Central memory CD4-positive, alpha-beta T cell (primary cell): ENCODE measurements at places on chromosomes 12 and 14.

DNA sequence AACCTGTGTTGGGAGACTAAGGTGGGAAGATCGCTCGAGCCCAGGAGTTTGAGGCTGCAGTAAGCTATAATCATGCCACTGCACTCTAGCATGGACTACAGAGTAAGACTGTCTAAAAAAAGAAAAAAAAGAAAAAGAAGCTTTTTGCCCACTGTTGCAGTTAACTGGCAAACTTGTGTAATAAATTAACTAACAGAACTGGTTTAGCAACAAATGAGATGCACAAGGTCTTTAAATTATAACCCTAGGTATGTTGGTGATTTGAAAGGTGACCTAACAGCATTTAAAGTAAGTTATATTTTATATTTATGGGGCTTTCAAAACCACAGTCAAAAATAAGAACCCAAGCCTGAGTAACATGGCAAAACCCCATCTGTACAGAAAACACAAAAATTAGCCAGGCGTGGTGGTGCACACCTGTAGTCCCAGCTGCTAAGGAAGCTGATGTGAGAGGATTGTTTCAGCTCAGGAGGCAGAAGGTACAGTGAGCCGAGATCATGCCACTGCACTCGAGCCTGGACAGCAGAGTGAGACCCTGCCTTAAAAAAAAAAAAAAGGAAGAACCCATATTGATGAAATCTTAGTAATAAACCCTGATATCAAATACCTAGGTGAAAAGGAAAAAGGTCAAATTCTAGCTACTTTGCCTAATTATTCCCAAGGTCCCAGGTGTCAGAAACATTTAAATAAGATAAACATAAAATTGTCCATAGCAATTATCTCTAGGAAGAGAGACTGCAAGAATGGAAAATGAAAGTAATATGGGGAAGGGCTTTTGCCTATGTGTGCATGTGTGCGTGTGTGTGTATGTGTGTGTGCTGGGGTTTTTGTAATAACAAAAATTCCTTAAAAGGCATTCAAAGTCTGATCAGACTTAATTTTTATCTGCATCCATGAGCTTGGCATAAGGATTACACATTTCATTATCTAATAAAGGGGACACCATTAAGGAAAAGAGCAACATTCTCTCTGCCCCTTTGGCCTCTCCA is 15.4 kb downstream of the SYNE2 start:
- DNase-seq = peak; percentile 48

DNA sequence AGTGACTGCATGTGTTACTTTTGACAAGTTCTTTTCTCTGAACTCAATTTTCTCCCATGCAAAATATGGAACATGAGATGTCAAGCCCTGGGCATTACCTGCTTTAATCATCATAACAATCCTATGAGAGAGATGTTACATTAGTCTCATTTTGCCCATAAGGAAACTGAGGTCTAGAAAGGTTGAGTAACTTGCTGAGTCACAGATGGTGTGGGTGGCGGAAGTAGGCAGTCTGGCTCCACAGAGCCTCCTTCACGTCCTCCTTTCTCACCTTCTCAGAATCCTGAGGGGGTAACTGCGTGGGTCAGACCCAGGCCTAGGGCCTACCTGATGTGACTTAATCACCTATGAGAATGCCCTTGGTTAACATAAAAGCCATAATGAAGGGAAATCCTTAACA is 50.7 kb downstream of the TMTC1 start:
- no peak for DNase-seq

- DNase-seq = no peak
Observed at GRCh38 chr12:20053782-20054181, 314.6 kb upstream of the PDE3A start.

GRCh38 chr14:50348933-50349332 is 36.8 kb downstream of the DMAC2L start:
- no peak for DNase-seq

GRCh38 chr12:22268406-22268805 is 66.1 kb downstream of the ST8SIA1 start:
- DNase-seq = no peak

- DNase-seq = no peak
Observed at GRCh38 chr12:68261896-68262295, 8.5 kb upstream of the IL22 start.

DNA sequence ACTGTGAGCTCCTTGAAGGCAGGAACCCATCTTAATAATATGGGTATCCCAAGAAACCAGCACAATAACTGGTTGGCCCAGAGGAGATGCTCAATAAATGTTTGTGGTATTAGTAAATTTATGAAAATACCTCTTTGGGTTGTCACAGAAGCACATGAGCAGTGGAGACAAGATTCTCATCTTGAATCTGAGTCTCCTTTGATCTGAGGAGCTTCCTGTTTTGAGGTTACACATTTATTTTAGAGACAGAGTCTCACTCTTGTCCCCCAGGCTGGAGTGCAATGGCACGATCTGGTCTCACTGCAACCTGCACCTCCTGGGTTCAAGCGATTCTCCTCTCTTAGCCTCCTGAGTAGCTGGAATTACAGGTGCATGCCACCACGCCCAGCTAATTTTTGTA is 247.4 kb downstream of the NRXN3 start:
- DNase-seq = no peak

- no peak for DNase-seq
Observed at GRCh38 chr12:49364989-49365388, 2.3 kb upstream of the SPATS2 start.

DNA sequence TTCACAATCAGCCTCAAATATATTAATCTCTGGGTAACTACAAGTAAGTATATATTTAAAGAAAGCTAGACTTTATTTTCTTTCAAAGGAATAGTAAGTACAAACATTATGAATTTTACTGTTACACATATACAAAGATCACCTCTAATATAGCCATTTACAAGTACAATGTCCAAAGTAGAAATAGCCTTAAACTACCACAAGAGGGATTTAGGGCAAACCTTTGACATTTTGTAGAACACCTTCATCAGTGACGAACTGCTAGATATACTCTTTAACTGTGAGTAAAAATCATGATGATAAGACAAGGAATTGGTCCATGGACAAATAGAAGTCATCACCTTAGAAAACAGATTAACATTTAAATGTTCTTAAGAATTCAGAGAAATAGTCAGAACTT is 69.8 kb downstream of the CNTN1 start:
- no peak for DNase-seq

DNA sequence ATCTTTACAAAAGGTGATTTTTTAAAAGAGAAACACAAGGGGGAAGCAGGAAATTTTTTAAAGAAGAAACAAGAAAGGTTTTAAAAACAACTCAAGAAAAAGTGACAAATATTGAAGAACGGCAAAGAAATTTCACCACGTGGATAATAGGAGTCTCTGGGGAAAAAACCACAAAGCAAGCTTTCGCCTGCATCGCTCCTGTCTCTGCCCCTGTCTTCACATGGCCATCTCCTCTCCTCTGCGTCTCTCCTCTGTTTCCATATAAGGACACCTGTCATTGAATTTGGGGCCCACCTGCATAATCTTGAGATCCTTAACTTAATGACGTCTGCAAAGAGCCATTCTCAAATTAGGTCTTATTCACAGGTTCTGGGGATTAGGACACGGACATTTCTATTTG is 175.8 kb downstream of the ETV6 start:
- DNase-seq = no peak

GRCh38 chr14:91127401-91127801 is 13.5 kb downstream of the DGLUCY start:
- no peak for DNase-seq

DNA sequence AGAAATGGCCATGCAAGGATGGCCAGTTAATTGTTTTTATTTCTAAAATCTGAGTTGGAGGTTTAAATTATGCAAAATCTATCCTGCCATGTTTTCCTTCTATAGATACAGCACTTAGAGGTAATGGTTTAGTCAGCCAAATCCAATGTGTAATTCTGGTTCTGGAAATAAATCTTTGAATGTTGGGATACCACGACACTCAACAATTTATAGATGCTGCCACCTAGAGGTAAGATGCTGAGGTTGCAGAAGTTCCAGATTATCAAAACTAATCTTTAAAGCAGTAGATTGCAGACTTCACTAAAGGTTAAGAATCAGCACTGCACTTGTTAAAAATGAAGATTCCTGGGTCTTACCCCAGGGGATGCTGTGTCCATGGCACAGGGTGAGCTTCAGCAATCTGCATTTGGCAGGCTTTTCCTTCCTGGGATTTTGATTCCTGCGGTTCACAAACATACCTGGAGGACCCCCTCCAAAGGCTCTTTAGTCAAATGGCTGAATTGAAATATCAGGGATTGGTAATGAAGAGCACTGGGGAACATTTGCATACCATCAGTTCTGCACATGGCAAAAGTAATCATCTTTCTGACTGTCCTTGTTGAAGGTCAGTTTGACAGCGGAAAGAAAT is 53.4 kb upstream of the ANO4 start:
- no peak for DNase-seq

DNA sequence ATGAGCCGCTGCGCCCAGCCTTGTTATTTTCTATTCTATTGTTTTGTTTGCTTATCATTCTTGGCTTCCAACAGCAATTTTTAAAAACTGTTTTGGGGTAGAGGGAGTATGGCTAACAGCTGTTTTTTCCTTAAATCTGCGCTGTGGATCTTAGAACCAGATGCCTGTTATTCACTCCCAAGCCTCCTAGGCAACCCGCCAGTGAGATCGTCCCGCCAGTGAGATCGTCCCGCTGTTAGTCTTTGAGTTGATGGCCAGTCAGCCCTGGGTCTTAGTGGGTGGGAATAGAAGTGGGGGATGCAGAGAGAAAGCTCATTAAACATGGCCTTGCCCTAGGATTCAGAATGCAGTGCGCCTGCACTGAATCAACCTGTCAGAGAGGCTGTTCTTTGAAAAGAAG is 67.3 kb upstream of the BICD1 start:
- no peak for DNase-seq

GRCh38 chr14:23352506-23353432 is at the start of gene SLC22A17:
TSS of gene SLC22A17 (minus strand) at chr14:23352887.
- peak; percentile 59 for DNase-seq

- no peak for DNase-seq
Observed at GRCh38 chr12:47111392-47111778, 31.6 kb upstream of the AMIGO2 start.

DNA sequence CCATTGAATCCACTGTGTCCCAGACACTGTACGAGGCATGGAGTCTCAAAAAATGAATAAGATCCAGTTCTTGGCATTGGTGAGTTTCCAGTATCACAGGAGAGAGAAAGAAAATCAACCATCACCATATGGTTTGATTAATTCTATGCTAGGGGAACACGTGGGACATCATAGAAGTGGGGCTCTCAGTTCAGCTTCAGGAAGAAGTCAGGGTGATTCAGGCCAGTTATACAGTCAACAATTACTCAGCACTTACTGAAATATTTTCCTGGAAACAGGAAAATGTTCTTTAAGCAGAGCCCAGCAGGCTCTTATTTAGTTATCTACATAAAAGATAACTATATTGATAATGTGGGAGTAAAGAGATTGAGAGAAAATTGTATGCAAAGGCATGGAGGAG is 407.2 kb downstream of the NOVA1 start:
- no peak for DNase-seq

GRCh38 chr12:79685068-79685467 is 5.7 kb downstream of the PAWR start:
- no peak for DNase-seq

GRCh38 chr14:64692986-64693809 is 11.0 kb upstream of the PLEKHG3 start:
- DNase-seq = no peak

DNA sequence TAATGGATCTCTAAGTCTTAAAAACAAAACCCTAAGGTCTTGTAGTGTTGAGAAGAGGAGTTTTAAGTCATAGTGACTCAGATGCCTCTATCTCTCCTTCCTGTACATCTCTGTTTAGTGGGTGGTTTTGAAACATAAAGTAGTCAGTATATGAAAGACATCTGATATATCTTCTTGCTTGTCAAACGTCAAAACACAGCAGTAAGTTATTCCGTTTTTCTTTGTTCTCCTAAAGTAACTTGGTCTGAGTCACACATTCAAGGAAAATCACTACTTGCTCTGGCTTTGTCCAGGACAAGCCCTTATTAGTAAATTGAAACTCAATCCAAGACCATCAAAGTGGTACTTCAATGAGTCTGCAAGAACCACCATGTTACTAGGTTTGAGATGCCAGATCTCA is 1172.5 kb downstream of the BCL11B start:
- no peak for DNase-seq

DNA sequence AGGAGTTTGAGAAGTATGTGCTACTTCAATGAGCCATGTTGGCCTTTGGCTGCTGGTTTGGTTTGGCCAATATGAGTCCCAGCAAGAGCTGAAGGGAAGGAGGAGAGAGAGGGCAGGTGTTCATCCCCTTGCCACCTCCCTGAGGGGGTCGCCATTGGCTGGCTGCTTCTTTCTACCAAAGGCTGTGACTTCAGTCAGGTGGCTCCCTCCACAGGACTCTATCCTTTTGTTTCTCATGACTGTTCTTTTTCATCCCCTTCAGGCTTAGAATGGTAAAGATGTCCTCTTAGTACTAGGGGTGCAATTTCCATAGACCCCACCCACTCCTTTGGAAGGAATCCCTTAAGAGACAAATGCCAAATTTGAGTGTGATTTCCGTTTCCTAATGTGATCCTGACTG is 31.2 kb upstream of the OTOGL start:
- no peak for DNase-seq

DNA sequence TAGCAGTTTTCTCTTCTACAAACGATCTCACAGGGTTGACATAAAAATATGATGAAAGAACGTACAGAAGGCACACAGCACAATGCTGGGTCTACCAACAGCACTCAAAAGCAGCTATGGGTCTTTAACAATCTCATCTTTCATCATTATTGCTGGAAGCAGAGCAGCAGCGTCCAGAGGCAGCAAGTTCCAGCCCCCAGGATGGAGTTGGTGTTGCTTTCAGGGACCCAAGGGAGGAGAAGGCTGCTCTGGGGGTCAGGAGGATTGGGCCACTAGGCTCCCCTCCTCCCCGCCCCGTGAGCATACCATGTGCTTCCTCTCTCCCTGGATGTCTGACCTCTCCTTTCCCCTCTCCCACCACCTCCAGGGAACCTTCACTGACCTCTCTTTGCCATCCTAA is 13.3 kb downstream of the KCTD10 start:
- no peak for DNase-seq

DNA sequence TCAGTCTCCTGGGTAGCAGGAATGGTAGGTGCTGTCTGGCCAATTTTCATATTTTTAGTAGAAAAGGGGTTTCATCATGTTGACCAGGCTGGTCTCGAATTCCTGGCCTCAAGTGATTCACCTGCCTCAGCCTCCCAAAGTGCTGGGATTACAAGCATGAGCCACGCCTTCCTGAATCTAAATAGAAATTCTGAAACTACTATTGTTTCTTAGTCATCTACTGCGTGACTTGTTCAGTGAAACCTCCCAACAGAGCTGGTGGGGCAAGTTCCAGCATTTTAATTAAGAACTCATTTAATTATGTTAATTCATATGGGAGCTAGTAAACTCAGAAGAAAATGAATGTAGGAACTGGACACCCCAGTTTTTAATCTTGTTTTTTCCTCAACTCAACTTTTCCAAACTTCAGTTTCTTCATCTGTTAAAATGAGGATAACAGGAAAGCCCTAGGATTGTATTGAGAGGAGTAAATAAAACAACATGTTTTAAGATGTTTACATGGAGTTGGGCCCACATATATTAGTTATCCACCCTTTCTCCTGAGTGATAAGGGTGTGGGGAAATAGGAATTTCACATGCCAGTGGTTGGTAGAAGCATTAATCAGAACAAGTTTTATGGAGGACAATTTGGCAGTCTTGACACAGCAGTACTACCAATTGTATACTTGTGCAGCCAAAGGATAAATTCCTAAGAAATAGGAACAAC is 335.8 kb upstream of the E2F7 start:
- no peak for DNase-seq

GRCh38 chr12:80829767-80830166 is 108.0 kb downstream of the LIN7A start:
- DNase-seq = no peak
